ENCODE measurements at places on chromosomes 6 and 20. TPM values are rescaled to one million over a fixed set of nuclear protein-coding genes. Genes with fewer than 3 reads are reported as not detected.

DNA sequence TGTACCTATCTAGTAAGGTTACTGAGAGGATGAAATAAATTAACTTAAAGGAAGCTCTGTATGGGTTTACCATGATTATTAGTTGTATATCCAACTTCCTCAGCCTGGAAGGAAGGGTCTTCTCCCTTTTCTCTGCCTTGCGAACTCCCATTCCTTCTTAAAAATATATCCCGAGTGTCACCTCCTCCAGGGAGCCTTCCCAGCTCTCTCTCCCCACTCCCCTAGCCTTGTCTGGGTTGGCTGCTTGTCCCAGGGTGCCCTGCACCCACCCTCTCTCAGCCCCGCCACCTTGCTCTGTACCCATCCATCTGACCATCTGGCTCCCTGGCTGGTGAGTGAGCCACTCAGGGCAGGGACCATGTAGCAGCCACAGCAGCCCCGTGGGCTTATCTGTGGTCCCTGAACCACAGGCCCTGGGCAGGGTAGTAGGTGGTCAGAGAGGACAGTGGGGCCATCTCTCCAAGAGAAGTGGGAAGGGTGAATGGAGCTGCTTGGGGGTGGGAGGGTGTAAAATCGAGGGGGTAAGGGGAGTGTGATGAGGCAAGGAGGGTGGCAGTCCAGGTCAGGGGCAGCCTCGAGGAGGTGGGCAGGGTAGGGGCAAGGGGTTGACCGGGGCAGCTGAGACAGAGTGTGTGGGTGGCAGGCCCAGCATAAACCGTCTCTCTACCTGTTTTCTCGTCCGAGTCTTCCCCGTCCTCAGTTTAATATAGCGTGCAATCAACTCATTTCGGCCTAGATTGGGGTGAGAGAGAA is 12.8 kb downstream of the TEAD3 start:
- DNase-seq = no peak

Gene VGLL2
- not detected for total RNA-seq

DNA sequence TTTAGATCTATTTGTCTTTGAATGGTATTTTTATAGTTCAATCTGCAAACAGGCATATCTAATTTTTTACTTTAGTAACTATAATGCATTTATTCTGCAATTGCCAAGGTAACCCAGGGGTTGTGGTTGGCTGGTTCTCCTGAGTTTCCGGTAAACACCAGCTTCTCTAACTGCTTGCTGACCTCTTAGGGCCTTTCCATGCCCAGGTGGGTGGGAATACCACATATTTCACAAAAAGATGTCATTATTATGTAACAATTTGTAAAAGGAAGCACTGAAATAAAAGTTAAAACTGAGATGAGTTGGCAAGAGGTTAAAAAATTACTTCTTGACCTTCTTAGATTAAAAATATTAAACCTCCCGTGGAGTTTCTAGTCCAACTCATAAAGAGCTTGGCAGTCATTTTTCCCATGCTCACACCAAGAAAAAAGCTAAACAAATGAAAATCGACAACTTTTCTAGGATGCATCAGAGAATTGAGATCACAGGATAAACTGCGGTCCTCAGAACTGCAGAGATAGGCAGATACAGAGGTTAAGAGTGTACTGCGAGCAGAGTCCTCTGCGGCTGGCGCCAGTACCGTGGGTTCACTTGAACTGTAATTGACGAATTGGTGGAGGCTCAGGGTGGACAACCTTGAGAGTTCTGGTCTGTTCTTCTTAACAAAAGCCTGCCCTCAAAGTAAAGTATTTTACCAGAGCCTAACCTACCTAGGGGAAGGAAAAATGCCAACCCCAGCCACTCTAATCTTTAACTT is 2.2 kb upstream of the VNN1 start:
- DNase-seq = no peak

- no peak for DNase-seq
These were observed 859 bp downstream of the C20orf202 start for GRCh38 chr20:1204113-1204512.

GRCh38 chr6:52953911-52954839 is 40.9 kb downstream of the GSTA4 start:
- no peak for DNase-seq

Gene MAS1
- not detected for total RNA-seq

Gene SLC32A1
- not detected for total RNA-seq
